ENCODE measurements at places on chromosomes 13 and 19. TPM values are rescaled to one million over a fixed set of nuclear protein-coding genes. Genes with fewer than 3 reads are reported as not detected.

The LYPD5 gene
- not detected for total RNA-seq

GRCh38 chr13:47121092-47121763, 224.4 kb upstream of the HTR2A start:
- DNase-seq = no peak

- DNase-seq = no peak
Observed at GRCh38 chr19:17751103-17751911, at the start of gene FCHO1. FCHO1 (plus strand) TSS chr19:17751477; CDS start chr19:17755165, 3,688 bp downstream.

- no peak for DNase-seq
Observed at GRCh38 chr19:18765224-18765623, 25.9 kb downstream of the COMP start.

The CRB3 gene
- not detected for total RNA-seq

- no peak for DNase-seq
Observed at GRCh38 chr13:98105929-98106336, 37.0 kb upstream of the FARP1 start.

The RFXAP gene
- 1.1 TPM for total RNA-seq

The PCDH9 gene
- 9.6 TPM for total RNA-seq

The CYP2A6 gene
- total RNA-seq = 1.4 TPM

- no peak for DNase-seq
Observed at GRCh38 chr19:29173896-29174295, 39.1 kb downstream of the UQCRFS1 start.

The CD70 gene
- total RNA-seq = not detected
